ENCODE measurements at places on chromosomes 11 and 22.

- DNase-seq = no peak
These were observed 4.9 kb downstream of the GP1BB start for GRCh38 chr22:19728271-19728670.

- no peak for DNase-seq
These were observed 35.2 kb upstream of the P2RY2 start for GRCh38 chr11:73182824-73183321.

DNA sequence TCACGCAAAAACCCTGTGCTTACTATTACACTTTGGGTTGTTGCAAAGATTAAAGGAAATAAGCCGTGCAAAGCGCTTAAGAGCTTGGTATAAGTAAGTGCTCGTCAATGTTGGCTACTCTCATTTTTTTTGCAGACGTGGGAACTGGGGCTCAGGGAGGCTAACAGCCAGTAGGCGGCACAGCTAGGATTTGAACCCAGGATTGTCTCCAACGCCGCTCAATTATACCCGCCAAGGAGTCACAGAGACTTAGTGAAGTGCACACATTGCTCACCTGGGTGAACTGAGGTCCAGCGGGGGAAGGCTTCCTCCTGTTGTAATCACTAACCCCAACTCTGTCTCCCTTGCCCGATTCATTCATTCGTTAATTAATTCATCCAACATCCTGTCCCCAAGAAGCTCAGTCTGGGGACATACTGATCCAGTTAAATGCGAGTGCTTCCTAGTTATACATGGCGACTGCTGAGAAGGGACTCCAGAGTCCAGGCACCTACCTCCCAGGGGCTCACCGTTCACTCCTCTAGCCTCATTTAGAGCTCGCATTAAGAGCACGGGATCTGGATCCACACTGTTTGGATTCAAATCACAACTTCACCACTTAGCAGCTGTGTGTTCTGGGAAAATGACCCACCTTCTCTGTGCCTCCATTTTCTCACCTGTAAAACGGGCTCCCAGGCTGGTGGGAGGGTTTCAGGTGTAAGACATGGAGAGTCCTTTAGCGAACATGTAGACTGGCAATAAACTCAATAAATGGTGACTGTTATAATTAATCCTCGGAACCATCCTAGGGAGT is 838 bp upstream of the MTFP1 start:
- DNase-seq = no peak

DNA sequence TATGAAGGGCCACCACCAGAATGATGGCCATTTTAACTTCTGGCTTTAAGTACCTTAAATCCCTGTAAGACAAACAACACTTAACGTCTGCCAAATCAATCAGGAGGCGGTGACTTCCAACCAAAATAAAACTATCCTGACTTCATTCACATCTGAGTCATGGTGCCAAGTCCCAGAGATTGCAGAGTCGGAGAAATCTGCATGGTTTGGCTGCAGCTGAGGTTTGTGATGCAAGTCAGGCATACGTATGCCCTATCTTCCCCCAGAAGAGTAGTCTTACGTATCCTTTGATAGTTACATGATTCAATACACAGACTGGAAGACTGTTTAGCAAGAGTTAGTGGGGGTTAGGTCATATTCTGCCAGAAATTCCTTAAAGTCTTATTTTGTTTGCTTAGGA is 1.7 kb upstream of the GAB2 start:
- no peak for DNase-seq

DNA sequence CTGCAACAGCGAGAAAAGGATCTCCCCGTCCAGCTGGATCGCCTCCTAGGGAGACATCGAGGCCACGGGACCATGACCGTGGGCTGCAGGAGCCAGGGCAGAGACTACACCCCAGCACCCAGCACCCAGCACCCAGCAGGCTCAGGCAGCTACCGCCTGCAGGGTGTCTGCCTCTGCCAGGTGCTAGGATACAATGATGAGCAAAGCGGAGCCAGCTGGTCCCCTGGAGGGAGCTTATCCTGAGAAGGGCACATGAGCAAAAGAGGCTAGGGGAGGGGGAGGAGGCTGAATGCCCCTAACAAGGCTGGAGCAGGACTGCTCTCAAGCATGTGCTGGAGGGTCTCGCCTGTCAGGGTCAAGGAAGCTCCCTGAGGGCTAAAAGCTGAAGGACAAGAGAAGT is 4.8 kb upstream of the CASTOR1 start:
- DNase-seq = no peak

- DNase-seq = no peak
These were observed 73.4 kb downstream of the NCAM1 start for GRCh38 chr11:113034576-113034975.

DNA sequence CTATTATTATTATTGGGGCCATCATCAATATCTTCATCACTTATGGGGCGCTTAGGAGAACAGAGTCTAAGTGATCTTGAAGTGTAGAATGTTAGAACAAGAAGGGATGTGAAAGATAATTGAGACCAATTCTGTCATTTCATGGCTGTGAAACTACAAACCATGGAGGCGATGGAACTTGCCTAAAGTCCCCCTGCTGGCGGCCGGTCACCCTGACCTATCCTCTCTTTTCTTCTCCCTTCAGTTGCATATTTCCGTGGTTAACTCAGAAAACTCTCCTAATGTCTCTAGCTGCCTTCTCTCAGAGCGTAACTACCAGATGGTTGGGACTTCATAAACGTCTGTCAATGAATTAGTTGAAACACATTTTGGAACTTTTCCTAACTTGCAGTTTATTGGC is 6.6 kb upstream of the OR4B1 start:
- DNase-seq = no peak

DNA sequence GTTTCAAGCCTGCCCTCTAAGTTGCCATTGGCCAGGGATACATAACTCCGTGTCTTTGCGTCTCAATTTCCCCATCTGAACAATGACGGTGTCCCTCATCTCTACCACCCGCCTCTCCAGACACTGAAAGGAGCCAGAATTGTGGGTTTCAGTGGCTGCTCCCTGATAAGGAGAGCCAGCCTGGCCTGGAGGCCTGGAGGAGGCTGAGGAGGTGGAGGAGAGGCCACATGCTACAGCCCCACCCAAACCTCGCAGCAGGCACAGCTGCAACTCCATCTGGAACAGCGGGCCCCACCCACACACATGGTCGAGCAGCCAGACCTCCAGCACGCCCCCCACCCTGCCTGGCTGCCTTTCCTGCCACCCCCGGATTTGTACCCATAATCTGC is 34.4 kb upstream of the CD82 start:
- DNase-seq = no peak

- DNase-seq = no peak
These were observed 8.0 kb downstream of the FADS3 start for GRCh38 chr11:61883327-61883726.

DNA sequence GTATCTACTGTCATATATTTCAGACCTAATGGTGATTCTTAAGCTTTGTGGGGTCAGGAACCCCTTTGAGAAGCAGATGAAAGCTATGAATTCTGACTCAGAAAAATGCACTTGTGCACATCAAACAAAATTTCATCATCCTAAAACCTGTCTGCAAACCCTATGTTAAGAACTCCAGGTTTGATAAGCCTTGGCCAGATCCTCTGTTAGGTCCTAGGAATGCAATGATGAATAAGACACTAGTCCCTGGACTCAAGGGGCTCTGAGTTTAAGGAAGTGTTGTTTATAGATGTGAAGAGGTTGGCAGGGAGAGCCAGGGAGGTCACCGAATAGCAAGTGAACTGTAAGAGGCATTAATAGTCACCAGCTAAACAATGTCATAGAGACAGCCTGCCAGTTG is 103.2 kb downstream of the SPON1 start:
- no peak for DNase-seq

DNA sequence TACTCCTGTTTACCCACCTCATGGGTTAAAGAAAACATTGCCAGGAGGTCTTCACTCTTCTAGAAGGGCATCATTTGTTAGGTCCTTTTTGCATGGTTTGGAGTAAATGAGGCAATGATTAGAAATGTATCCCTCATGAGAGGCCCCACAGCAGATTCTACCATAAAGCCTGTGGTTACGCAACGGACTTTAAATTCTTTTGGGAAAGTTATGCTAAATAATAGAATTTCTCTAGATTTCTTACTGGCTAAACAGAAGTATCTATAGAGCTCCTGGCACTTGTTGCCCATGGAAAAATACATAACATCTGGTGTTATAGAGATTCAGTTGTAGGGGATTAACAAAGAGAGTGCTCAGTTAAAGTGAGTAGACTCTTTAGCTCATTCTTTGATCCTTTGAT is 15.1 kb upstream of the ATXN10 start:
- DNase-seq = no peak

DNA sequence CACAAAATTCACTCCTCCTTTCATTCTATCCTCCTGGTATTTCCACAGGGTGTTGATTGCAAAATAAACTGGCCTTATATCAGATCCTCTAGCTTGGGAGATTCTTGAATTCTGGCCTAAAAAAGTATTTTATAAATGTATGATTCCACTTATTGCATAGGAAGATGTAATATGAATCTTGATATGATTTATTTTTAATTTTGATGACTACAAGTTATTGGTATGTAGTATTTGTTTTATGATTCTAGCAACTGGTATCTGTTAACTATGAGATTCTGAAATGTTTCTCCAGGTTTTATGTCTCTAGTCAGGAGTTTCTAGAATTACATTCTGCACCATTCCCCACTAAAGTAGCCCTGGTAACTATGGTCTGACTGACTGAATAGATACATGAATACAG is 373.9 kb upstream of the C11orf87 start:
- no peak for DNase-seq

DNA sequence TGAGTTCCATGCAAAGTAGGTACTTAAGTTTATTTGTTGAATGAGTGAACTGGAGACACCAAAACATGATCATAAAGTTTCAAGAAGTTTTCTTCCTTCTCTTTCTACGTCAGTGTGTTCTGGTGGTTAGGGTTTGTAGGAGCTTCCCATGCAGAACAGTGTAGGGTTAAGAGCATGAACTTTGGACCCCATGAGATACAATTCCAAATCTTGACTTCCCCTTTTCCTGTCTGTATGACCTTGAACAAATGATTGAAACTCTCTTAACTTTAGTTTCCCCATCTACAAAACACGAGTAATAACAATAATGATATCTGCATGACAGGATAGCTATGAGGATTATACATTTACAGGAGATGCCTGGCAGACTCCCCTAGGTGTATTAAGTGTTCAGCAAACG is 41.0 kb upstream of the TENM4 start:
- no peak for DNase-seq

- no peak for DNase-seq
These were observed 160.2 kb downstream of the IGLL1 start for GRCh38 chr22:23419931-23420330.

- no peak for DNase-seq
These were observed 309.7 kb upstream of the C11orf87 start for GRCh38 chr11:109112261-109112660.

- DNase-seq = no peak
These were observed 223.8 kb upstream of the DDI1 start for GRCh38 chr11:103812680-103813079.

- no peak for DNase-seq
These were observed 4.8 kb upstream of the FTH1 start for GRCh38 chr11:61972112-61972671.

GRCh38 chr11:3182462-3182852 is 17.3 kb upstream of the OSBPL5 start:
- no peak for DNase-seq

GRCh38 chr11:102478673-102479299 is 26.2 kb upstream of the TMEM123 start:
- no peak for DNase-seq

GRCh38 chr22:22916952-22917290 is 29.3 kb downstream of the IGLL5 start:
- no peak for DNase-seq

DNA sequence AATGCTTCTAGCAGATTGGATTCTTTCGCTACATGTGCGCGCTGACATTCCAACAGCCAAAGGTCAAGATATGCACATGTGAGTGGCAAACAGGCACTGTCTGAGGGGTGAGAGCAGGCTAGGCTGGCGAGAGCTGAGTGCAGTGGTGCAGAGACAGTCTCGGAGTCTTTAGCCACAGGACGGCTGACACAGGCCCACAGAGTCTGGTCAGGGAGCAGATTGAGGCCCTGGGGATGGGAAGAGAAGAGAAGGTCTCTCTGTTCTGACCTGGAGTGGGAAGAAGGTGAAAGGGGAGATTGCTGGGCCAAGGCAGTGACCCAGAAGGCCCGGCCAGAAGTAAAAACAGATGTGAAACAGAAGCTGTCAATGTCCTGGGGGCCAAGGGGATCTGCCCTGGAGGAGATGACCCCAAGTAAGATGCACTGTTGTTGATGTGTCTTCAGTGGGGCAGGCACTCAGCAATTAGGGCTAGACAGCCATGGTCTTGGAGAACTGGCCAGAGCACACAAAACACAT is 197.8 kb downstream of the ETS1 start:
- no peak for DNase-seq

DNA sequence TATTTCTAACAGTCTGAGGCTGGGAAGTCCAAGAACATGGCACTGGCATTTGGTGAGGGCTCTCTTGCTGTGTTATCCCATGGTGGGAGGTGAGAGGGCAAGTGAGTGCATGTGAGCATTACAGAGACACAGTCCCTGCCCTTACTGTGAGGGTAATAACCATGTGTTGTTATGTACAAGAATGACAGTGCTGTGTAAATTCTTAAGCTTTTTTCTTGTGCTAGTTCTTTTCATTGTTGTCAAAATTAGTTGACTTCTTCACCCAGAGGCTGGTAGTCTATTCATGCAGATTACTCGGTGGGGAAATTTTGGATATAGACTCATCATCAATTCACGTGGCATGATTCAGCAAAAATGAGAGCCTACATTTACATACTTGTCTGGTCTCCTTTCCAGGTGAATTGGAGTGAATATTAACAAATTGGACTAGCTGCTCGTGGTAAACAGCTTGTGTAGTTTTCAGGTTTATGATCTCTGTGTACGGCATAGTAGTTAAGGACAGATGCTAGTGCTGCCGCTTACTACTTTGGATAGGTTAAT is 49.3 kb downstream of the ATXN10 start:
- no peak for DNase-seq

DNA sequence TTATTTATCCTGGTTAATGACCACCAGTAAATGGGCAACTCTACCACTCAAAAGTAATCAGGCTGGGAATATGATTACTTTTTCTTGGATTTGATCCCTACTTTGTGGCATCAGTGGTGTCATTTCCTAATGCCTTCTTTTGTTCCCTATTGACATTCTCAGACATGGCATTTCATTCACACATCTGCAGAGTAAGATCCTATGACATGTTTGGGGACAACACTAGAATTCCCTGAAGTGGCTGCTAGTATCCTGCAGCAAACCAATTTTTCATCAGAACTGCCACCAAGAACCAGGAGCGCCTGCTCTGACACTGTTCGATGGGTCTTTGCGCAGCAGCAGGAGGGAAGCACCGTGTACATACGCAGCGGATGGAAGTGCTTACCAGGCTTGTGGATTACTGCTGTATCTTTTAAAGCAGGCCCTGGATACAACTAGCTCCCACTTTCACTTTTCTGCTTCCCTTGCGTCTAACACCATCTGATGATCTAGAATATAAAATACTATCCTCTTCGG is 97.7 kb downstream of the LARGE2 start:
- DNase-seq = no peak

DNA sequence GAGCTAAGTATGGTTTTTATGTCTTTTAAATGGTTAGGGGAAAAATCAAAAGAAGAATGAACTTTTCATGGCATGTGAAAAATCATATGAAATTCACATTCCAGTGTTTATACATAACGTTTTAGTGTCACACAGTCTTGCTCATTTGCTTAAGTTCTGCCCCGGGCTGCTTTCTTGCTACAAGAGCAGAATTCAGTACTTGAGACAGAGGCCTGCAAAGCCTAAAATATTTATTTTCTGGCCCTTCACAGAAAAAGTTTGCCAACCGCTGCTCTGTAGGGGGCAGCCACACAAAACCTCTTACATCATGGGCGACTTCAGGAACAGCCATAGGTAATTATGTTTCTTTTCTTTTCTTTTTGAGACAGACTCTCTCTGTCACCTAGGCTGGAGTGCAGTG is 1.0 kb upstream of the ATG2A start:
- no peak for DNase-seq

- DNase-seq = no peak
These were observed 174.2 kb downstream of the NTM start for GRCh38 chr11:131544591-131544990.
